ENCODE measurements at places on chromosomes 1 and 21.

DNA sequence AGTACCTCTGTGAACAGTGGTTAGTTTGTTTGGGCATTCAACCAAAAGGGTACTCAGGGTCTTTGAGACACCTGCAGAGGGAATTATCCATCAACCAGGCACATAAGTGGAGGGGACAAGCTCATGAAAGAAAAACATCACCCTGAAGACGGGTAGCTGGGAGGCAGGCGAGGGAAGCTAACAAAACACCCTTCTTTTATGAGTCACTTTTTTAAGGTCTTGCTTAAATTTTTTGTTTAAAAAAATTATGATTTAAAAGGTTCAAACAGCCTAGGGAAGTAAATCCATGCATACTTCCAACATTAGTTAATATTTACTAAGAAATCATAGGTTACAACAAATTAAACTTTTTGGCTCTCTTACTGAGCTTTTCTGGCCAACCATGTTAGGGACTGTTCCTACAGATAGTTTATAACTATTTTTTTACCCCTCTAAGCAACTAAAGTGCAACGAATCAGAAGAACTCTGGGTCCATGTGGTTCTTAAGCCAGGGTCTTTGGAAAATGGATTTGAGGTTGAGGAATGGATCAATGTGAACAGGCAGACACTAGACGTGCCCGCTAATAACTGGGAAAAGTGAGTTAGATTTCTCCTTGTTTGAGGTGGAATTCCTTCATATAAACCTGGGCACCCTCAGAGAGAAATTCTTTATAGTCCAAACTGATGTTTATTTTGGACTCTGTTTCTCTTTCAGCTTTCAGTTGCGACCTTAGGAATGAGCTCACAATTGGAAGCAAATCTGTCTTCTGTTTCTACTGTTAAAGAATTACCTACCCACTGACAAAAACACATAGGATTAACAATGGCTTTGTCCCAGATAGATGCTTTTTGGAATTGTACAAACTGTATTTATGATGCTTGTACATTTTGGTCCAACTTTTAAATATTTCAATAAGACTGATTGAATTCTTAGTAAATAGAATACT is 123.0 kb downstream of the LYPLAL1 start:
- no peak for DNase-seq

DNA sequence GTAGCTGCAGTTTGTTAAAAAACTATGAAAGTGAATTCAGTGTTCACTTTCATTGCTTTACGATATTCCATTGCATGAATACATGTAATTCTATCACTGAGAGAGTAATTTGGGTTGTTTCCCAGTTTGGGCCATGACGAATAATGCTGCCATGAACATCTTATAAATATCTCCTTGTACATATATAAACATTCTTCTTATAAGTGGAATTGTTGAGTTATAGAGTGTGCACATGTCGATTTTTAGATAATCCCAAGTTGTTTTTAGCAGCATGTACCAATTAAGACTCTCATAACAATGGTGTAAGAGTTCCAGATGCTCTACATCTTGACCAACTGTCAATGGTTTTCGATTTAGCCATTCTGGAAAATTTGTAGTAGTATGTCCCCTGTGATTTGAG is 40.9 kb downstream of the ALG6 start:
- DNase-seq, result no peak

DNA sequence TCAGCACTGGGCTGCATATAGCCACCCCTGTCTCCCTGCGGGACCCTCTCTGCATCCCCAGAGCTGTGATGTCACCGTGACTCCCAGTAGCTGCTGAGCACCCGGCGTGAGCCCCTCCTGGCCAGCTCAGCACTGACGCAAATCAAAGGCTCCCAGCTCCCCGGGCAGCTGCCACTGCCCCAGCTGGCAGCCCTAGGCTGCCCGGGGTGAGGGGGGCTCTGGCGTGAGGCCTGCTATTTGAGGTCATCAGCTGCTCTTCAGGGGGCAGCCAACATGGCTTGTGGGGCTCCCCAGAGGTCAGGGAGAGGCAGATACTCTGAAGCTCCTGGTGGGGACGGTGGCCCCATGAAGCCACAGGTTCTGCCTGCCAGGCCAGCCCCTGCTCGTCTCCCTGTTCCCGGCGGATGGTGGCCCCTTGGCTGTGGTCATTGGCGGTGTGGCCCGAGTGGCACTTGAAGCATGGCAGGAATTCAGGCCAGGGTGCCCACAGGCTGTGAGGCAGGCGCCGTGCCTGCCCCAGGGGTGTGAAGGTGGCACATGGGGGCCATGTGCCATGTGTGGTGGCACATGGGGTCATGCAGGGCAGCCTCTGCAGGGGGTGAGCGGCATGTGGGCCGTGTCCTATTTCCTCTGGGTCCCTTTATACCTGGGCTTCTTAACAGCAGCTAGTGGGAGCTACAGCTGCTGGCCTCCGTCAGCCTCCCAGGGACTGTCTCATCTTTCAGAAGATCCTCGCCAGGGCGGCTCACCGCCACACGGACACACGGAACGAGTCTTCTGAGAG is 85.4 kb downstream of the SIK1 start:
- no peak for DNase-seq

- no peak for DNase-seq
Observed at GRCh38 chr1:101191049-101191448, 45.8 kb upstream of the S1PR1 start.

DNA sequence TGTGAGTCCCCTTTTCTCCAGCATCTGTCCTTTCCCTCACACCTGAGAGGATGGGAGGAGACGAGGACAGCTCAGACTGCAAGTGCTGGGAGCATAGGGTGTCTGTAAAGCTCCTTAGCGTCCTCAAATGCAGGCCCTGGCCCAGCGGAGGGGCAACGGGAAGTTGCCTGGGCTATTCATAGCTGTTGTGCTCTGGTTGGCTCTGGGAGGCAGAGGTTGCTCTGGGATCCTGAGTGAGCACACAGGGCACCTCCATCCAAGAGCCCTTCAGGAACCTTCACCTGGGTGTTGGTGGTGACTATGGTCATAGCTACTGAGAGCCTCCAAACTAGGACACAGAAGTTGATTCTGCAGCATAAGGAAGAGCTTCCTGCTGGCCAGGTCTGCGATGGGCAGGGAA is 2.6 kb downstream of the PADI1 start:
- DNase-seq, result no peak

DNA sequence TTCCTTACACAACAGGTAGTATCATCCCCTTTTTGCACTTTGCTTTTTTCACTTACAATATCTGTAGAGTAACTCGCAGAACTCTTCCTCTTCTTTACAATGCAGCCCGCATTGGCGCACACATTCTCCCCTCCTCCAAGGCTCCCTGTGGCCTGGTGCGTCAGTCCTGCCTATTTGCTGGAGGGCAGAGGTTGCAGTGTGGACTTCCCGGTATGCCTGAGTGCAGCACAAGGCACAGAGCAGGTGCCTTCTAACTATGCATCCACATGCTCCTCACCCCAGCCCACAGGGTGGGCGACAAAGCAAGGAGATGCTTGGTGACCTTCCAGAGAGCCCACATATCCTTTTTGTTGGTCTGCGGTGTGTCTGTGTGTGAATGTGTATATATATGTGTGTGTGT is 53.3 kb downstream of the ARHGEF11 start:
- DNase-seq, result no peak

DNA sequence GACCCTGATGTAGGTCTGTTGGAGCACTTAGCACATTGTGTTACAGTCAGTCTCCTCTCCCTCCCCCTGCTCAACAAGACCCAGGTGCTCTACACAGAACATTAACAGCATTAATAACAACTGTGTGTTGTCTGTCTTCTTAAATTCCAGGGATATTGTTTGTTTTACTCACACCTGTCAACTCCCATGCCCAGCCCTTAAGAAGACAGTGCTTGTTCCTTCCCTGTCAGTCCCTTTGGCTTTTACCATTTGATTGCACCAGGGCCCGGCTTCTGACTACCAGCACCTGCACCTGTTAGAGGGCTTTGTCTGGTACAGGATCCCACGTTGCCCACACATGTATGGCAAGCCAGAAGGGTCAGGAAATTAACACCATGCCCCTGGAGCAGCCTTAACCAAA is 11.7 kb downstream of the RIMKLA start:
- no peak for DNase-seq

DNA sequence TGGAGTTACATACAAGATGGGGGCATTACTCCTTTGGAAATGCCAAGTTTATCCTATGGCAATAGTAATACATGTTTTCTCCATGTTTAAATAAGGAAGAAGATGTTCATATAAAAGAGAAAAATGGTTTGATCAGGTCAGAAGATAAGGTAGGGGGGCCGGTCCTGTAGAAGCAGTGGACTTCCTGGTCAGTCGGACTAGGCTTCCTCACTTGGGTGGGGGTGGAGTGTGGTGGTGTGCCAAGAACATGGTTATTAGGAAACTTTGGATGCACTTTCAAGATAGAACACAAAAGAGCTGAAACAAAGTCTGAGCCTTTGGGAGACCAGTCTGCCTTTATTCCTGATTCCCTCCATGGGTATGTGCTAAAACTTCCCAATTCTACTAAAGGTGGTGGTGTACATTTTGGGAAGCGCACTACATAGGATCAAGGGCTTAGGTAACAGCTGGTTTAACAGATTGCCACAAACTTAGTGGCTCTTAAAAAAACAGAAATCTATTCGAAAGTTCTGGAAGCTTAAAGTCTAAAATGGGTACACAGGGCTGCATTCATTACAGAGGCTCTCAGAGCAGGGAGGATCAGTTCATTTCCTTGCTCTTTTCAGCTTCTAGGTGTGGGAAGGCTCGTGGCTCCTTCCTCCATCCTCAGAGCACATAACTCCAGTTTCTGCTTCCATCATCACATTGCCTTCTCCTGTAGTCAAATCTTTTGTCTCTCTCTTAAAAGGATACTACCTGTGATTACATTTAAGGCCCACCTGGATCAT is 64.6 kb downstream of the KDM1A start:
- DNase-seq, result no peak

DNA sequence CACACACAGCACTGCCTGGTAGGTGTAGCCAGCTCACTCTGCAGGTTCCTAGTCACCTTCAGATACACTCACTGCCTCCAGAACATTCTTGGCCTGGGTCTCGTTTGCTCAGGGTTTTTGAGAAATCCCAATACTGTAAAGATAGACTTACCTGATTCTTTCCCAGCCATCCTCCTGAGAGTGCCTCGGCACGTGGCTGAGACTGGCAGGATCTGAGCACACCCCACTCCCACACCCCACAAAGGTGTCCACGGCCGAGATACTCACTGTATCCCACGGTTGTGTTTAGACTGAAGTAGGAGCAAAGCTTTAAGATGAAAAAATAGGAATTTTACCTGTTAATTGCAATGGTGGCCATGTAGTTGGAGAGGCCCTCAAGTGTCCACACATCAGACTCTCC is 33.4 kb downstream of the SNAP47 start:
- DNase-seq, result no peak

DNA sequence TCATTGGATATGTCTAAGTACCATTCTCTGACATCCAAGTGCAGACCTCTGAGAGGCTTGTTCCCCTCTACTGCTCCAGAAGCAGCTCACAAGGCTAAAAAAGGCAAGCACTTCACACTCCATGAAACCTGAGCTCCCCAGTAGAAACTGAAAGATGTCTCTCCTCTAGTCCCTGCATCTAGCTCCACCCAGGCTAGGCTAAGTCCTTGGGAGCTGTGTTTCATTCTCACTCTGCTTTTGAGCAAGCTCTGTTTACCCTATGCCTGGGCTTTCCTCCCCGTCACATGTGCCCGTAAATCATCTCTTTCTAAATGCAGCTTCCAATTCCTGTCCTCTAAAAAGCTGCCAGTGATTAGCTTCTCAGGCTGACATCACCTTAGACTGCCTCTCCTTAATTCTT is 39.0 kb downstream of the LRRC71 start:
- DNase-seq, result no peak

GRCh38 chr1:225944951-225945350 is 3.9 kb upstream of the LEFTY2 start:
- no peak for DNase-seq

DNA sequence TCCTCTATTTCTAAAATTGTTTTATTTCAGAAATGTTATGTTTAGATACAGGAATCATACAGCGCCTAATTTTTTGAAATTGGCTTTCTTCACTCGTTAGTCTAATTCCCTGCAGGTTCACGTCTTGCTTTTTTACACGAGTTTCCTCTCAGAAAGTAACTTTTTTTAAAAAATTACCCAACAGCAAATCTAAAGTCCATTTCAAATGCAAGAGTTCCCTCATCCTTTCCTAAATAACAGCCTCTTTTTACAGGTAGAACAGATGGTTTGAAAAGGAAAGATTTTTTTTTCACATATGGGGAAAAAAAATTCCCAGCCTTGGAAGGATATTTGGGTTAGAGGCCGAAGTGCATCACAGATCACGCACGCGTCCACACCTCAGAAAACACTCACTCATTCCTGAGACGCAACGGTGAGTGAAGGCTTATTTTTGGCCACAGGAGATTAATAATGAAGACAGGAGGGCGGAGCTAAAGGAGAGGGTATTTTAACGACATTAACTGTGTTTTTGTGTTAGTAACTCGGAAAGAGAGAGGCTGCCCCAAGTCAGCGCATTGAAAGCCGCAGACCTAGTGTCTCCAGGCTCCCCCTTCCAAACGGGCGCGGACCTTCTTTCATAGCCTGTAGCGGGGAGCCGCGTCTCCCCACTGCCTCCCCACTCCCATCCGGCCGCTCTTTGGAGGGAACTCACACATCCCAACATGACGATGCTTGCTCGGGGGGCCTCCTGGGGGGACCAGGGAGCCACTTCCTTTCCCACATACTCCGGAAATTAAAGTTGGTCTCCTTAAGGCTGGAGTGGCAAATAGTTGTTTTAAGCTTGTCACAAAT is 969 bp upstream of the RIPK4 start:
- no peak for DNase-seq

DNA sequence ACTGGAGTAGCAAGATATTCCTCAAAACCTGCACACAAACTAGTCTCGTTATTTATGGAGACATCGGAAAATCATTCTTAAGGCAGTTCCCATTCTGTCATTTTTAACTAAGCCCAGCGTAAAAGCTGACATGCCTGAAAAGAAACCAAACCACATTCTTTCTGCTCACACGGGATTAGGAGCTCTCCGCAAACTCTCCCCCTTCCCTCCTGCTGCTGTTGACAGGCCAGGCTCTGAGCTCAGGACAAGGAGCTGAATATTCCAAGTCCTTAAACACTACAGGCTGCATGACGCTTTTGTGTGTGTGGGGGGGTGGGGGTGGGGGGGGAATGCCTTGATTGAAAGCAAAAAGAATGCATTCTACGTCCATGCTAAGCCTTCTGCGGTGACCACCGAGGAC is 5.2 kb downstream of the OLIG1 start:
- no peak for DNase-seq

GRCh38 chr1:90854397-90854924 is 137.4 kb upstream of the BARHL2 start:
- no peak for DNase-seq

- DNase-seq, result no peak
Observed at GRCh38 chr1:20702416-20702815, 15.4 kb downstream of the KIF17 start.

- DNase-seq, result no peak
Observed at GRCh38 chr21:35585155-35585554, 475.2 kb downstream of the SETD4 start.

- peak; percentile 14 for DNase-seq
Observed at GRCh38 chr1:205711105-205712048, 31.1 kb upstream of the SLC45A3 start.
